ENCODE measurements at places on chromosomes 6 and 20.

DNA sequence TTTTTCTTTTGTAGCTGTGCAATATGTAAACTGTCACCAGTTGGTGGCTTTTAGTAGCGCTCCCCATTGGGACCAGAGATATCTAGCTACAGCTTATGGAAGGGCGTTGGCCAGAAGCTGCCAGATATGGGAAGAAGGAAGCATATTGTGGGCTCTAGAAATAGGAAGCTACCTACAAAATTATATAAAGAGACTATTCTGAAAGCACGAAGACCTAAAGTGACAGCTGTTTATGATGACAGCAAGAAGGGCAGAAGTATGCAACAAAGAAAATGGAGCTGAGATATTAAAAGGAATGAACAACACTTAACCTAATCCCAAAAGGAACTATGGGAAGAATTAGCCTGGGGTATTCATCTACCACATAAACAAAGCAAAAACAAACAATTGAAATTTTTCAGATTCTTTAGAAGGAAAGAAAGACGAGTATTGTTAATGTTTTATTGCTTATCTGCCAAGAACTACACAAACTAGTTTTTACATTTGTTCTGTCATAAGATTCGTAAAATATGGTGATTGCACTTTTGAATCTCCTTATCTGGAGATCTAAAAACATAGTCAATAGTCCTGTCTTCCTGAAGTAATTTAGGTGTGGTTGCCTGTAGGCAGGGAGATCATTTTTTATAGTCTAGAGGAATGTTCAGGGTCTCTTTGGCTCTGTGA is 81.6 kb downstream of the NCOA7 start:
- peak; percentile 14 for DNase-seq

DNA sequence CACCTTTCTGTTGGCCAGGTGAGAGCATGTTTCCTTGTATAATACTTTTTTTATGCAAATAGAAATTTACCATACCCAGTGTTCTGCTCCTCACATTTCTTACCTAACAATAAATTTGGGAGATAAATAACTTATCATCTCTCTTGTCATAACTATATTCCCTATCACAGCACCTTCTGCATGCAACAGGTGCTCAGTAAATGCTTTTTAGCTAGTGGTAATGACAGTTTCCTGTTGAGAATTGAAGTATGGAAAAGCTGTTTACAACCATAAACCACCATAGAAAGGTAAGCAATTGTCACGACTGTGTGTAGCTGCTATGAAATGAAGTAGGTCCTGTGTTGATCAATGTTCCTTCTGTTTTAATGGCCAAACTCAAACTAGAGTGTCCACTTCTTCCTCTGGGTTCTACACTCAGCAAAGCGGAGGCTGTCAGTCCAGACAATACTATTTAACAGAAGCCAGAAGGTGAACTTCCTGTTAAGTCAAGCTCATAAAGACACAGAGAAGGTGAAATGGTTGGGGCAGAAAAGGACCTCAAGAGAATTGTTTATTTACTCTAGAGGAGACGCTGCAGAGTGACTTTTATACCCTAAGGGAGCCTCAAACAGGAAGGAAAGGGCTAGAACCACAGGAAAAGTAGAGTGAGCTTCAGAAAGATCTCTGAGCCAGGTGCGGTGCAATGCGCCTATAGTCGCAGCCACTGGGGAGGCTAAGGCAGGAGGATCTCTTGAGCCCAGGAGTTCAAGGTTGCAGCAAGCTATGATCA is 84.0 kb upstream of the SLC22A16 start:
- no peak for DNase-seq

DNA sequence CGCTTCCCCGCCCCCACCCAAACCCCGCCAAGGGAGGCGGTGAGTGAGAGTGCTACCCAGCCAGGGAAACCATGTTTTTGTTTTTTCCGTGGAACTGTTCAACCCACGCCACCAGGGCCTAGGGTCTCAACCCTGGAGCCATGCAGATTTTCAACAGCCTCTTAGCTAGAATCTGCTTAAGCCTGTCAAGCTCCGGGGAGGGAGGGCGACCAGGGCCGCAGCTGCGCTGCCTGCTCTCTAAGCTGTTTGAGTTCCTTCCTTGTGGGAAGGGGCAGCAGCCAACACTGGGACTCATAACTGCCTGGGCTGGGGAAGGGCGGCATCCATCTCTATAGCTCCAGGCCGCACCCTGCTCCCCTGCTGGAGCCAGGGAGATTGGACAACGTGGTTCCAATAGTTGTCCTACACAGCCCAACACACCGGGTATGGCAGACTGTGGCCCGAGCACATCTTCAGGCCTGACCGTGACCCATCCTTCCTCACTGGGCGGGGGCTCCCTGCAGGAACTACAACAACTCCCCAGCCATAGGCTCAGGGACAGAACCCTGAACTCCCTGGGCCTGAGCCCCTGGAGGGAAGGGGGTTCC is 1065.7 kb upstream of the MANEA start:
- DNase-seq = no peak

- no peak for DNase-seq
Measured at GRCh38 chr20:5871459-5872410, 78.6 kb downstream of the TRMT6 start.

DNA sequence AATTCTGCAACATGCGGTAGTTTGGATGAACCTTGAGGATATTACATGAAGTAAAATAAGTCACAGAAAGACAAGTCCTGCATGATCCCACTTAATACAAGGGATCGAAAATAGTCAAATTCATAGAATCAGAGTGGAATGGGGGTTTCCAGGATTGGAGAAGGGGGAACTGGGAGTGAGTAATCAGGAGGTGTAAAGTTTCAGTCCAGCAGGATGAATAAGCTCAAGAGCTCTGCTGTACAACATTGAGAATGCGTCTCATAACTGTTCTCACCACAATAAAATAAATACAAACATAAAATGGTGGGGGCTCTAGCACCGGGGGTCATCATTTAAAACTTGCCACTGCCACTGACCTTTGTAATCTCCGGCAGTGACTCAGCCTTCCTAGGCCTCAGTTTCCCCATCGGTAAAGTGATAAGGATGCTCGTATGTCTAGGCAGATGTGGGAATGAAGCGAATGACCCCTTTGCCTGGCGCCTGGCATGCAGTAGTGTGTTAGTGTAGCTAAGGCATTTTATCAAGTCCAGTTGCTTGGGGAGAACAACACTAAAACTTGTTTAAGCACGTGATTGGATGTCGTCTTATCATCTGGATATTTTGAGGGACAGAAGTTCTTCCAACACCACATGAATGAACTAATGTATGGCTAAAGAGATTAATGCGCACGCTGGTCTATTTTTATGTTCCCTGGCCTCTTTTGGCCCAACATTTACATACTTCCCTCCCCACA is 421.1 kb downstream of the QKI start:
- no peak for DNase-seq

DNA sequence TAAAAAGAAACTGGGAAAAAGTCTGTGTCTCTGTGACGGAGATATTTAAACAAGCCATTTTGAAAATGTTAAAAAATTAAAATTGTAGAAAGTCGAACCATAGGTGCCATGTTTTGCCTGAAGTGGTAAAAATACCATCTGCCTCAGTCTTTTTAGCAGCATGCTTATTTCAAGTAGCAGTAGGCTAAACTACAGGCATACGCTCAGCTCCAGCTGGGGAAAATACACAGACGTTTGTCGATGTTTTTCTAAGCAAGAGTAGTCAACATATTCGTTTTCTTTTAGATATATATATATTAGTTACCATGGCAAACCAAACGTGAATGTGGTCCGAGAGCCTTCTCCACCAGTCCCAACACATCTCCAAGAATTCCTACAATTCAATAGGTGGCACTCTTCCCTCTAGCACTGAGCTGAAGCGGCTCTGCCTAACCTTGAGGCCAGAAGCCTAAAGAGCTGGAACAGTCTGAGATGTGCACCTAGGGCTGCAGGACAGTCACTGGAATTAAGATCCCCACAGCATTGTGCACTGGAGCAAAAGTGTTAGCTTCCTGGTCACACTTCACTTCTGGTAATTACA is 70.2 kb upstream of the BEND3 start:
- DNase-seq = no peak

- no peak for DNase-seq
Measured at GRCh38 chr6:55568808-55569439, 10.1 kb downstream of the HMGCLL1 start.

- no peak for DNase-seq
Measured at GRCh38 chr20:32538526-32538939, 46.6 kb downstream of the NOL4L start.

- peak; percentile 23 for DNase-seq
Measured at GRCh38 chr6:159002432-159003155, 2.6 kb upstream of the RSPH3 start.

GRCh38 chr6:100487638-100488037 is 22.9 kb upstream of the SIM1 start:
- no peak for DNase-seq

- no peak for DNase-seq
Measured at GRCh38 chr6:160926281-160927276, 65.0 kb upstream of the MAP3K4 start.

- no peak for DNase-seq
Measured at GRCh38 chr6:84743616-84744015, 20.8 kb downstream of the TBX18 start.

DNA sequence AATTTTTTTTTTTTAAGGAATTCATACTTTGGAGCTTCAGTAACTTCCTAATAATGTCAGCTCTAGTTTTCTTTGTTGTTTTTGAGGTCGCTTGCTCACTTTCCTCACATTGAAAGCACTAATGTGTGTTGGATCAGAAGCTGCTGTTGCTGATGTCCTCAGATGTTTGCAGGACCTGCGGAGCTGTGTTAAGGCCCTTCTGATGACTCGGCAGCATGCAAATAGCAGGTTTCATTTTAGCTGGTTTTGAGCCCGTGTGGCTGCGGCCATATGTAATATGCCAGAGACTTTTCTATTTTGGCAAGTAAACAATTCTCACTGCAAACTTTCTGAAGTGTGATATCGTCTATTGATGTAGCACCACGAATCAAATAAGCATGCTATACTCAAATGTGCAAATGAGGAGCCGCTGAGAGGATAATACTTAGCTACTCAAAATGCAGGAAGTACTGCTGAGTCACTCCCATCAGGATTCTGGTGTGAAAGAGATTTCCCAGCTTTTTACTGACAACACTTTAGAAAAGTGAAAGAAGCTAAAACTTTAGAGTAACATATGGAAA is 187.8 kb downstream of the SASH1 start:
- peak; percentile 90 for DNase-seq

DNA sequence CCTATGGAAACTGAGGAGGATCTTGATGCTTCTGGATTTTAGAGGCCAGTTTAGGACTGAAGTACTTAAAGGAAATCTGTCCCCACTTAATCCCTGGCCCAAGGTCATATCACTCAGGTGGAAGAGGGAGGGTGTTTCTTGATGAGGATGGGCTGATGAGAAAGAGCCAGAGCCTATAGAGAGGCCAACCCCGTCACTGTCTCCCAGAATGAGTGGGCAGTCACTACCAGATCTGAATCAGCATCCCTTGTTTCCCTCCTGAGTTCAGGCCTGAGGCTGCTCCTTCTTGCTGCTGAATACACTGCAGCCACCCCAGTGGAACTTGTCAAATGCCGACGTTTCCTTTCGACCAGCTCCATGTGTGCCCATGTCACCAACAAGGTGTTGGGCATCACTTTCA is 14.8 kb downstream of the ARMC12 start:
- no peak for DNase-seq

DNA sequence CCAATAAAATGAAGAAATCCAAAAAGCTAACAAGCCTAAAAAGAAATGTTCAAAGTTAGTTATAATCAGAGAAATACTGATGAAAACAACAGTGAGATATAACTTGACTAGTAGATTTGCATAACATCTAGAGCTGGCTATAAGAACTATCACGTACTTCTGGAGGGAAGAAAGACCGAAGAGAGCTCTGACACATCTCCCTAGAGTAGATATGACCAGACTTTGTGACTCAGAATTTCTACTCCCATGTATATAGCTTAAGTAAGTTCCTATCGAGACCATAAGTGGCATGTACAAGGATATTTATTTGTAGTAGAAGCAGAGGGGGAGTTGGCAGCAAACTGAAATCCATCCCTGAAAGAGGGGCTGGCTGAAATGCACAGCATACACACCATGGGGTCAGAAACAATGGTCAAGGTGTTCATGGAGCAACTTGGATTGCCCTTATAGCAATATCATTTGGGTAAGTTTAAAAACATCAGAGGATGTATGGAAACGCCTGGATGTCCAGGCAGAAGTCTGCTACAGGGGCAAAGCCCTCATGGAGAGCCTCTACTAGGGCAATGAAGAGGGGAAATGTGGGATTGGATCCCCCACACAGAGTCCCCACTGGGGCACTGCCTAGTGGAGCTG is 25.6 kb upstream of the IL17A start:
- DNase-seq = no peak

DNA sequence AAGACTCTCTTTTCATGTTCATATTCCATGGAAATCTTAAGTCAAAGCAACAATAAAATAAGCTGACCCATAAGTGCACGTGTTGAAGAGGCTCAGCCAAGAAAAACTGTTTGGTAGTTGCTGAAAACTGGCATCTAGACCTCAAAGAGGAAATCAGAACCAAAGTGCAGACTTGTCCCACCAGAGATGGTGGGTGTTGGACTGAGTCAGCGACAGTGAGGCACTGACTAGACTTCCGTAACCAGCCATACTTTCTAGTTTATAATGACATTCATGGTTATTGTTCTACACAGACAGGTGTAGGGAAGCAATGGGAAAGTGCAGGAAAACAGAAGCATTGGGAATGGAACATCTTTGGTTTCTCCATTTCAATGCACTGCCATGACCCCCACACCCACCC is 175.7 kb upstream of the AGPAT4 start:
- no peak for DNase-seq

GRCh38 chr20:15767999-15768741 is 805.1 kb downstream of the KIF16B start:
- no peak for DNase-seq

DNA sequence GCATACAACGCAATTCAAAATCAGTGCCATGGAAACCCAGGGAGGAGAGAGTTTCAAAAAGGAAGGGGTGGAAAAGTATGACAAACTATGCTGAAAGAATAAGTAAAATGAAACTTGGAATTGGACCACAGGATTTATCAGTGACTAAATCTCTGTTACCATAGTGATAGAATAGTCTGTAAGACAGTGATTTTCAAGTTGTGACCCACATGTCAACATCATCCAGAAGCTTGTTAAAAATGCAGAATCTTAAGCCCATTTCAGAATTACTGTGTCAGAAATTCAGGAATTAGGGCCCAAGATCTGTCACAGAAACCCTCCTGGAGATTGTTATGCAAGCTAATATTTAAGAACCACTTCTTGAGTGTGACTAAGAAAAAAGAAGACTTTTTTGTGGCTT is 417.7 kb upstream of the JAG1 start:
- DNase-seq = no peak

- peak; percentile 95 for DNase-seq
Measured at GRCh38 chr20:18705490-18705889, 108.1 kb upstream of the SCP2D1 start.

DNA sequence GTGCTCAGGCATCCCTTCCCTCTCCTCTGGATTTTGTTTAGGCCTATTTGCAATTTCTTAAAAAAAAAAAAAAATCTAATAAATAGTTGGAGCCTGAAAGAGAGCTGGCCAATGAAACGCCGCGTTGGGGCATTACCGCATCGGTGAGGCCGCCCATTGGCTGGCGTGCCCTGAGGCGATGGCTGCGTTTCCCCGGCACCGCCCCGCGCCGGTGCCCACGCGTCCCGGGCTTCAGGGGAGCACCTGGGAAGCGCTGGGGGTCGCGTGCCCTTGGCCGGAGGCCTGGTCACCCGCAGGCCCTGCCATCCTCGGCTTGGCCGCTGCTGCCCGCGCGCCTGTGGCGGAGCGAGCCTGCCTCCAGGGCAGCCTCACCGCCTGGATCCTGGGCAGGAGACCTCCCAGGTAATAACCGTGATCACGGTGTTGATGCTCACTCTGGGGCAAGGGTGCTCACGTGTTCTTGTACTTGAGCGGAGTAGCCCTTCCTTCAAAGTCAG is 155.4 kb downstream of the NRN1 start:
- no peak for DNase-seq
